ENCODE measurements at places on chromosomes 2 and 18. TPM values are rescaled to one million over a fixed set of nuclear protein-coding genes. Genes with fewer than 3 reads are reported as not detected.

GRCh38 chr2:154623819-154624218 lies 74.7 kb upstream of the KCNJ3 start:
- no peak for DNase-seq

DNA sequence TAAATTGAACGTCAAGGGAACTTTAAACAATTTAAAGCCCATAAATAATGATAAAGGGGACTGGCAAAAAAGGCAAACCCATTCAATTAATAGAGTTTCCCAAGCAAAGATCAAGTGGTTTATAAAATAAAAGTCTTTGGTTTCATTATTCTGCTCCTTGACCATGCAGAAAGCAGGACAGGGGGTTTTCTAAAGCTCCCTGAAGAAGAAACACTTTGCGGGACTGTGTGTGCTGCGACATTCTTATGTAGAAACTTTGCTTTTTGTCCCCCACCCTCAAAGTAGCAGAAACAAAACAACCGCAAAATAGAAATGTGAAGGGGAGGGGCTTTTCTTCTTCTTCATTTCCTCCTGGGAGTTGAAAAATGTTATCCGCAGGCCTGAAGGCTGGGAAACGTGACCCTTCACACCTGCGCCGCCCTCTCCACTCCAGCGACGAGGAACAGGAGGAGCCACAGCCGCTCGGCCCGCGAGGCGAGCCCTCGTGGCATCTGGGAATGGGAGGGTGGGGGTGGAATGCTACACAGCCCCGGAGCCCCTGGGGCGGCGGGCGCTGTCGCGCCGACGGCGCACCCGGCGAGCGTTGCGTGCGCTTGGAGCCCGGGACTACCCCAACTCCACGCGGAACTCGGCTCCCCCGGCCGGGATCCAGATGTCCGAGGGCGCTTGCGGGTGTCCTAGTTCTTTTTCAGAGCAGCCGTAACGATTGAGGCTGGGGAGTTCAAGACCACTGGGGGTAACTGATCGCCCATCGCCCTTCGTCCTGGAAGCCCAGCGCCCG lies 4.3 kb upstream of the GBX2 start:
- no peak for DNase-seq

- no peak for DNase-seq
These were observed 189.7 kb upstream of the REV1 start for GRCh38 chr2:99679518-99679917.

- DNase-seq, result peak; percentile 79
These were observed at the start of gene IAH1 for GRCh38 chr2:9474361-9475057. TSS of gene IAH1 (plus strand) at chr2:9474551. CDS start at chr2:9474567, 16 bp downstream.

FAM228B gene
- 23.7 TPM for total RNA-seq

FBXO48 gene
- total RNA-seq, result 1.1 TPM

- no peak for DNase-seq
These were observed 127.8 kb downstream of the TRIM43 start for GRCh38 chr2:95719473-95720060.

DNA sequence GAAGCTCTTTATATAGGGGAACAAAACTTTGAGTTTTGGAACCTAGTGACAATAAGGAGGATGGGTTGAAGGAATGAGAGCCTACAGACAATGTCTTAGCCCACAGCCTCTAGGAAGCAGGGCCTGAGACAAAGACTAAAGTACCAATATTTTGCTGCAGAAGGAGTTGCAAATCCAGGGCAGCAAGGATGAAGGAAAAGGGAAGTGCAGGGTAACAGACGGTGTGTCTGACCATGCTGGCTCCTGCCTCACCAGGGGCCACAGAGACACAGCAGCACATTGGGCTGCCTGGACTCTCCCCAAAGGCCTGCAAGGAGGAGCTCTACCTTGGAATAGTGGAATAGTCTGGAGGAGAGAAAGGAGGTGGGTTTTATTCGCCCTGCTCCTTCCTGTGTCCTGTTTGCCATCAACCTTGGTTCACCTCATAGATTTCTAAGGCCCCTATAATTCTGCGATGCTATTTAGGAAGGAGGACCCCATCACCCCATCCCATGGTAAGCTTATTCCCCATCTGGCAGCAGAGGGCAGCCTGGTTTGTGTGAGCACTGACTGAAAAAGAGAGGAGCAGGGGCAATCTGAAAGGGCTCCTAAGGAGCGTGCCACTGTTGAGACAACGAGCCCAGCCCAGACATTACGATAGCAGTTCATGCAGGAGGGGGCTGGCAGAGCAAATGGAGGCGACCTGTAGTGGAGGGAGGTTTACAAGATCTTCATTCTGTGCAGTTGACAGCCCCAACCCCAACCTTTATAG lies 143.4 kb downstream of the MGAT5 start:
- no peak for DNase-seq

TLX2 gene
- not detected for total RNA-seq

SERPINB2 gene
- not detected for total RNA-seq

- no peak for DNase-seq
These were observed 20.8 kb upstream of the SOS1 start for GRCh38 chr2:39141334-39142271.

DNA sequence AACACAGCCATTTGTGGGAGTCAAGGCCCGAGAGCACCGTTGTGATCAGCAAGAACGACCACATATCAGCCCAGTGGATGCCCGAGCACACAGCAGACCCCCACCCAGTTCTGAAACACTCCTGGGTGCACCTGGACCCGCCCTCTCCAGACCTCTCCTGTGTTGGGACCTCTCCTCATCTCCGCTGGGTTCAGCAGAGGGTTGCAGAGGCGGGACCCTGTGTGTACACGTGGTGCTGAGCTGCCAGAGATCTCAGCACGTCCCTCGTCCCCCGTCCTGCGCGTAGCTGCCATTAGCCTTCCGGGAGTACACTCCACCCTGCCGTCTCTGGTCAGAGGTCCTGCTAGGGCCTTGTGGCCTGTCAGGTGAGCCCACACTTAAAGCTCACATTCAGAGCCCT lies 51.7 kb downstream of the ADI1 start:
- DNase-seq, result peak; percentile 32

DNA sequence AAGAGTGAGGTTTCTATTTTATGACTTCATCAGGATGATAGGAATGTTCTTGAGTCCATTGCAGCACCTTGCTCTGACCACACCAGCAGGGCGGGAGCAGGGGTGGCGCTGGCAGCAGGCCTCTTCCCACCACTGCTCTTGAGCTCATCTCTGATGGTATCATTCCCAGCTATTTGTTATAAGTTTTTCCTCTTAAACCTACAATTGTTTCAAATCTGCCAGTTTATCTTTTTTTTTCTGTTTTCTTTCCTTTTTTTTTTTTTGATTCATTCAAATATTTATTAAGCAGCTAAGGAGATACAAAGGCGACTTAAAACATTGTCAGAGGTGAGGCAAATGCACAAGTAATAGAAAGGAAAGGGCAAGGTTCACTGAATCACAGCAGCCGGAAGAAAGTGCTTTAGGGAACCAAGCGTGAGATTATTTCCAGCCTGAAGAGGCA lies 28.7 kb downstream of the NIFK start:
- no peak for DNase-seq

DNA sequence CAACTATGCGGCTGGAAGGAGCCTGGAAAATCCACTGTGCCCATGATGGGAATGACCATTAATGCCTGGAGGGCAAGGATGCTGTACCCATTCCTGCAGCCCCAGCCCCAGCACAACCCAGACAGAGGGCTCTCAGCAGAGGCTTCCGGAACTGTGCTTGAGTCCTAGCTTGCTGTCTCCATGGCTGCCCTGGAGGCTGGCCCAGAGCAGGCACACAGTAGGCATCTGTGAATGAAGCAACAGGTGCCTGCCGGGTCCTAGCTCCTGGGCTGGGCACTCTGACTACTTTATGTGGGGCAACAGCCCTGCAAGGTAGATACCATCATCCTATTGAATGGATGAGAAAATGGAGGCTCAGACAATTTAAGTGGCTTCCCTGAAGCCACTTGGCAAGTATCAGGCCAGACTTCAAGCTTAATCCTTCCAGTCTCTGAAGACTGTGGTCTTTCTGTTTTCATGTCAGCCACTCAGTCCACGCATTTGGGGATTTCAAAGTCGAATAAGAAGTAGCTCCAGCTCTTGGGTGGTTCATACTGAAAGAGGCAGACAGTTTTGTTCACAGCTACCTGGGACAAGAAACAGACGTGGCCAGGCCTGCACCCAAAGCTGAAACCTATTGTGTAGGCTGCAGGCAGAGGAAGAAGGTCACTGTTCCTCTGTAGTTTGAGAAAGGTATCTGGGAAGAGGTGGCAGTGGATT lies 237.5 kb downstream of the ZBTB7C start:
- DNase-seq, result no peak

- DNase-seq, result no peak
These were observed 40.8 kb downstream of the SCRN3 start for GRCh38 chr2:174436351-174436750.

- DNase-seq, result no peak
These were observed 96.1 kb downstream of the ITGA4 start for GRCh38 chr2:181553244-181553643.
